ENCODE measurements at places on chromosomes 2 and 18.
A peak's percentile ranks its signal among the peaks of the same experiment; 100 is the strongest.

GRCh38 chr2:42860319-42861094 lies 68.1 kb upstream of the HAAO start:
- no peaks in the 10 kb centered on the region for H3K27me3 ChIP-seq
- DNase-seq: no peak
- H3K36me3 ChIP-seq: no peaks in the 10 kb centered on the region
- no peak overlapping the region for H3K27ac ChIP-seq

DNA sequence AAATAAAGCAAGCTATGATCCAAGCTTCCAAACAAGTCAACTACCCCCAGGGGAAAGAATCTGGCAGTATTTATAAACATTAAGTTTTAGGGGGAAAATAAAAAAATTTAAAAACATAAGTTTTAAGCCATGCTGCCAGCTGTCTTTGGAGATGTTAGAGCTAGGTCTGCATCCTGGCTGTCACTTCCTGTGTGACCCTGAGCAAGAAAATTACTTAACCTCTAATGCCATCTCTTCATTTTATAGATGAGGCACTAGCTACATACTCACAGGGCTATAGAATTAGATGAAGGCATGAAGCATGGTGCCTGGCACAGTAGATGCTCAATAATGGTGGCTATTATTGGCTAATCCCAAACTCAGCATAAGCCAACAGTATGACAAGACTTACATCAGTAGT lies 28.1 kb downstream of the STARD7 start:
- no peak overlapping the region for H3K27ac ChIP-seq
- H3K4me3 ChIP-seq: no peak overlapping the region
- no peaks in the 10 kb centered on the region for H3K4me1 ChIP-seq
- no peaks in the 10 kb centered on the region for H3K36me3 ChIP-seq

DNA sequence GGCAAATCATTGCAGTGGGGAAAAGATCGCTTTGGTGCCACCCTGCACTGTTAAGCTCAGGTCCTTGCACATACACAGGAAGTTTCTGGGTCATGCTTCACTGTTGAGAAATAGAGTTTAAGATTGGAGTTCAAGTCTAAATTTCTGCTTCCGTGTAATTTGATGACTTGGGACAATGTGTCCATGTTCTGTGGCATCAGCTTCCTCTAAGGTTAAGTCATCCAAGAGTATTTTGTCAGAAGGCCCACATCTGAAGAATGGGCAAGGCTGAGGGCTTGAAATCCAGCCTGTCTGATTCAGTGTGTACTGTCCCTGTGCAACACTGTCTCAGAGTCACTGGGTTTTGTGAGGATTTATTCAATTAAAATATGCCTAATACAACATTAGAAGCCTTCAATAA lies 880.7 kb downstream of the SUCLG1 start:
- no peaks in the 10 kb centered on the region for H3K27me3 ChIP-seq
- peaks cover 3% of the 10 kb centered on the region for H3K4me1 ChIP-seq
- no peak overlapping the region for H3K27ac ChIP-seq
- DNase-seq: no peak
- no peak overlapping the region for H3K4me3 ChIP-seq

DNA sequence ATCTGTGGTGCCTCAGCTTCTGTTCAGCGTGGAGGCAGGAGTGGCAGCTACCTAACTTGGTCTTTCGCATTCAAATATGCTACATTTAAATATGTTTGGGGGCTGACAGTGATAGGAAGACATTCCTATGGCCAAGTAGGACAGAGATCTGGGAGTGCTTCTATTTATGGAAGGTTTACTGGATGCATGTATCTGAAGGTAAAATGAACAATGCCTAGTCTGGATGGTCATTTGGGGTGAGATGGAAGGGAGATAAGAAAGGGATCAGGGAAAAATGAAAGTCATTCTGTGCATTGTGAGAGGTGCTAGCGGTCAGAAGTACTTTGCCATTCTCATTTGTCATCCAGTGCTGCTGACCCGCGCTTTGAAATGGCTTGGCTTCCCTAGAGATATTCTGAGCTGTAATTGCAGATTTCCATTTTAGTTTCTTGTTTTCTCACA lies 300.9 kb upstream of the FBXO11 start:
- no peaks in the 10 kb centered on the region for H3K36me3 ChIP-seq
- no peaks in the 10 kb centered on the region for H3K27me3 ChIP-seq

- no peaks in the 10 kb centered on the region for H3K27me3 ChIP-seq
- H3K4me3 ChIP-seq: no peak overlapping the region
- DNase-seq: no peak
- no peaks in the 10 kb centered on the region for H3K36me3 ChIP-seq
Measured at GRCh38 chr18:75110846-75111415, 98.0 kb downstream of the PTGR3 start.

- no peaks in the 10 kb centered on the region for H3K36me3 ChIP-seq
- H3K4me3 ChIP-seq: peak within 1 kb of the TSS; percentile 29
- H3K27me3 ChIP-seq: peaks cover 100% of the 10 kb centered on the region
- H3K27ac ChIP-seq: no peak within 1 kb of the TSS
- DNase-seq: no peak
Measured at GRCh38 chr2:218880102-218880858, at the start of gene WNT10A. TSS of gene WNT10A (plus strand) at chr2:218880852. CDS start at chr2:218880996, 144 bp downstream.

DNA sequence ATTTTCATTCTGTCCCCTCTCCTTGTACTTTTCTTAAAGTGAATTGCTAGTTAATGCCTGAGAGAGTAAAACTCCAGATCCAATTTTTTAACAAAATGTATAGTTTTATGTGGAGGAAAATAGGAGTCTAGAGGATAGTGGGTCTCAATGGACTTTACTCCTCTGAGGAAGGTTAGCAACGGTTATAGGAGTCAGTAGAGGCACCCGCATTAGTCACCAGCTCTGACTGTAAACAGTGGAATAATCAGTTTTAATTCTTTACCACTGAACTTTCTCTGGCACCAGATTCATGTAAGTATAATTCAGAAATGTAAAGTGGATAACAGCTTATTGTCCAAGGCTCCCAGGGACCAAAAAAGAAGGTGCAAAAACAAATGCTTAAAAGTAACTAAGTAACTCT lies 38.7 kb upstream of the HNMT start:
- no peak for DNase-seq
- no peaks in the 10 kb centered on the region for H3K4me1 ChIP-seq
- no peaks in the 10 kb centered on the region for H3K36me3 ChIP-seq
- no peak overlapping the region for H3K4me3 ChIP-seq

- H3K4me1 ChIP-seq: no peaks in the 10 kb centered on the region
- H3K36me3 ChIP-seq: no peaks in the 10 kb centered on the region
- no peaks in the 10 kb centered on the region for H3K27me3 ChIP-seq
- H3K27ac ChIP-seq: no peak overlapping the region
Measured at GRCh38 chr2:58146707-58147106, 94.4 kb downstream of the FANCL start.

- no peak overlapping the region for H3K4me3 ChIP-seq
- H3K36me3 ChIP-seq: no peaks in the 10 kb centered on the region
- no peaks in the 10 kb centered on the region for H3K4me1 ChIP-seq
- no peak for DNase-seq
Measured at GRCh38 chr18:69697689-69698088, 250.0 kb downstream of the CD226 start.

DNA sequence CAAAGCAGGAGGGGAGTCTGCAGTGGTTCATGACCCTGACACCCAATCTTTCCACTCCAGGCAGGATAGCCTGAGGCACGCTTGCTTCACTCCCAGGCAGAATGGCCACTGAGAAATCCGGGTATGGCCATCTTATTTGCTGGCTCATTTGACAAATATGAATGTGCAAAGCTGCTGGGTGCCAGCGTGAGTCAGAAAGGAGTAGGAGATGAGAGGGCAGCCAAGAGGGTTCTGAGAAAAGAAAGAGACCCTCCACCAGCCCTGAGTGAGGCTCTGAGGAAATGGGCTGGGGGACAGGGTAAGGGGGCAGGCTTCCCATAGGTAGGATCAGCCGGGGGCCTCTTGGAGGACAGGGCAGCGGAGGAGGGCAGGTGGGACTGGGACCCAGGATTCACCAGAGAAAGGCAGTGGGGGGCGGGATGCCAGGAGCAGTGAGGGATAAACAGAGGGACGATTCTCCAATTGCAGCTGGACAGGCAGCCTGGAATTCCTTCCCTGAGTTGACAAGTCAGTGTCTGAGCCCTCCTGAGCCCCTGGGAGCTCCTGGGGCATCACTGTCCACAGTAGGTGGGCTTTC lies 15.2 kb downstream of the RAMP1 start:
- H3K4me1 ChIP-seq: peaks cover 9% of the 10 kb centered on the region
- H3K36me3 ChIP-seq: no peaks in the 10 kb centered on the region
- no peak for DNase-seq
- H3K27me3 ChIP-seq: no peaks in the 10 kb centered on the region
- no peak overlapping the region for H3K27ac ChIP-seq

GRCh38 chr2:33497221-33497650 lies 20.8 kb downstream of the RASGRP3 start:
- DNase-seq: no peak
- no peaks in the 10 kb centered on the region for H3K36me3 ChIP-seq
- no peak overlapping the region for H3K4me3 ChIP-seq
- H3K27ac ChIP-seq: no peak overlapping the region
- no peaks in the 10 kb centered on the region for H3K27me3 ChIP-seq
- H3K4me1 ChIP-seq: peaks cover 3% of the 10 kb centered on the region

DNA sequence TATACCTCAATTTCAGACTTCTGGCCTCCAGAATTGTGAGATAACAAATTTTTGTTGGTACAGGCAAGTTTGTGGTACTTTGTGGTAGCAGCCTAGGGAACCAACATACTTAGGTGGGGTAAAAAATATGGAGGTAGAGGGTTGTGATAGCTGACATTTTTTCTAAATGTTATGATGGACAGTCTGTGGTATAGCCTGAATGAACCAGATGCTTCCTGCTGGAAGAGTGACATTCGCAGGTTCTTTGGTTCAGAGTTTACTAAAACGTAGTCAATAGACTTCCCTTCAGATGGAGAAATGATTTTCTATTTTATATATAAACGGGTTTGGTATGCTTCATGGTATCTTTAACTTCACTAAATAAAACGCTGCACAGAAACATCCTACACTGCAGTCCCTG lies 42.8 kb downstream of the PMAIP1 start:
- H3K36me3 ChIP-seq: no peaks in the 10 kb centered on the region
- no peak overlapping the region for H3K27ac ChIP-seq
- no peaks in the 10 kb centered on the region for H3K4me1 ChIP-seq
- DNase-seq: no peak

- no peak overlapping the region for H3K27ac ChIP-seq
- no peaks in the 10 kb centered on the region for H3K4me1 ChIP-seq
- H3K27me3 ChIP-seq: no peaks in the 10 kb centered on the region
- H3K4me3 ChIP-seq: no peak overlapping the region
- H3K36me3 ChIP-seq: no peaks in the 10 kb centered on the region
Measured at GRCh38 chr2:190050001-190050400, 12.5 kb downstream of the MSTN start.

- no peak for DNase-seq
- H3K36me3 ChIP-seq: no peaks in the 10 kb centered on the region
- H3K27me3 ChIP-seq: no peaks in the 10 kb centered on the region
- H3K4me1 ChIP-seq: no peaks in the 10 kb centered on the region
- H3K27ac ChIP-seq: no peak overlapping the region
- H3K4me3 ChIP-seq: no peak overlapping the region
Measured at GRCh38 chr2:191981706-191982105, 134.8 kb upstream of the CAVIN2 start.

DNA sequence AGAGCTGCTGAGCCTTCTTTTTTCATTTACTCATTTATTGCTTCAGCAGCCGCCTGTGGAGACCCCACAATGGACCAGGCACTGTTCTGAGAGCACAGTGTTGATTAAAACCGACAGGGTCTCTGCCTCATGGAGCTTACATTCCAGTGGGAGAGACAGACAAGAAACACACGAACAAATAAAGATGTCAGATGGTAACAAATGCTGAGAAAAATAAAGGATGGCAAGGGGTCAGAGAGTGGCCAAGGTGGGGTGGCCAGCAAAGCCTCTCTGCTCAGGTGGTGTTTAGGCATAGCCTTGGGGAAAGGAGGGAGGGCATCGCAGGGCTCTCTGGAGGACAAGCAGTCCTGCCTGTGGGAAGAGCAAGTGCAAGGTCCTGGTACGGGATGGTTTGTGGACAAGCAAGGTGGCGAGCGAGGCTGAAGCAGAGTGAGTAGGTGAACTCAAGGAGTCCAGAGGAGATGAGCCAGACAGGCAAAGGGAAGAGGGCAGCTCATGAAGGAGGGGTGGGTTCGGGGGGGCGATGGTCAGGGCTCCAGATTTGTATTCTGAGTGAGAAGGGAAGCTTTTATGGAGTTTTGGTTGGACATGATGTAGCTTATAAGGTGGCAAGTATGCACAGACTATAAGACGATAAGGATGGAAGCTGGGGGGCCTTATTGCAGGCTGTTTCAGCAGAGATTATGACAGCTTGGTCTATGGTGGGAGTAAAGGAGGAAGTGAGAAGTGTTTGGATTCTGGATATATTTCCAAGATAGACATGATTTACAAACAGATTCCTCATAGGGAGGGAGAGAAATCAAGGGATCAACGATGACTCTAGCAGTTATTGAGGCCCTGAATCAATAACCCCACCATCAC lies 8.8 kb upstream of the ITGB6 start:
- peak; percentile 84 for DNase-seq
- peaks cover 12% of the 10 kb centered on the region for H3K4me1 ChIP-seq
- no peaks in the 10 kb centered on the region for H3K27me3 ChIP-seq

- no peaks in the 10 kb centered on the region for H3K27me3 ChIP-seq
- no peaks in the 10 kb centered on the region for H3K36me3 ChIP-seq
- no peak for DNase-seq
- H3K4me3 ChIP-seq: no peak overlapping the region
- no peaks in the 10 kb centered on the region for H3K4me1 ChIP-seq
Measured at GRCh38 chr2:183812091-183812490, 687.8 kb downstream of the NUP35 start.

GRCh38 chr2:320561-320960 lies 32.7 kb upstream of the ALKAL2 start:
- peaks cover 11% of the 10 kb centered on the region for H3K4me1 ChIP-seq
- no peak overlapping the region for H3K27ac ChIP-seq
- H3K4me3 ChIP-seq: no peak overlapping the region
- H3K36me3 ChIP-seq: no peaks in the 10 kb centered on the region
- DNase-seq: no peak
- H3K27me3 ChIP-seq: no peaks in the 10 kb centered on the region

- peaks cover 5% of the 10 kb centered on the region for H3K4me1 ChIP-seq
- H3K4me3 ChIP-seq: no peak overlapping the region
- H3K36me3 ChIP-seq: no peaks in the 10 kb centered on the region
- no peak for DNase-seq
- H3K27me3 ChIP-seq: no peaks in the 10 kb centered on the region
- no peak overlapping the region for H3K27ac ChIP-seq
Measured at GRCh38 chr2:105721991-105722511, 22.7 kb upstream of the NCK2 start.
